ENCODE measurements at places on chromosomes 16 and 17.

DNA sequence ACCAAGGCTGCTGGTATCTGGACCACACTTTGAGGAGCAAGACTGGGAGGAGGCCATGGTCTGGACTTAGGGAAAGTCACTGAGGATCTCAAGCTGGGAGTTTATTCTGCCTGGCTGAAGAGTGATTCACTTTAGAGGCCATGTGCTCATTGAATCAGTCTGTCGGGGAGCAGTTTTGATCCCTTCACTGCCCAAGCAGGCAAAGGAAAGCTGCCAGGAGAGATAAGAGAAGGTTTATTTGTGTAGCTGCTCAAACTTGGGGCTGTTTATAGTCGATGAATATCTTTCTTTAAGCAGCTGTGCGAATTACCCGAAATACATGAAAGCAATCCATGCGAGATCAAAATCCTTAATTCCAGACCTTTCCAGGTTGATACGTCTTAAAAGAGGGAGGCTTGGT is 544.4 kb upstream of the EEF2KMT start:
- DNase-seq: no peak

- DNase-seq: no peak
Observed at GRCh38 chr16:26668026-26668425, 398.7 kb upstream of the C16orf82 start.

- no peak for DNase-seq
Observed at GRCh38 chr17:40072735-40073346, 10.1 kb downstream of the THRA start.

DNA sequence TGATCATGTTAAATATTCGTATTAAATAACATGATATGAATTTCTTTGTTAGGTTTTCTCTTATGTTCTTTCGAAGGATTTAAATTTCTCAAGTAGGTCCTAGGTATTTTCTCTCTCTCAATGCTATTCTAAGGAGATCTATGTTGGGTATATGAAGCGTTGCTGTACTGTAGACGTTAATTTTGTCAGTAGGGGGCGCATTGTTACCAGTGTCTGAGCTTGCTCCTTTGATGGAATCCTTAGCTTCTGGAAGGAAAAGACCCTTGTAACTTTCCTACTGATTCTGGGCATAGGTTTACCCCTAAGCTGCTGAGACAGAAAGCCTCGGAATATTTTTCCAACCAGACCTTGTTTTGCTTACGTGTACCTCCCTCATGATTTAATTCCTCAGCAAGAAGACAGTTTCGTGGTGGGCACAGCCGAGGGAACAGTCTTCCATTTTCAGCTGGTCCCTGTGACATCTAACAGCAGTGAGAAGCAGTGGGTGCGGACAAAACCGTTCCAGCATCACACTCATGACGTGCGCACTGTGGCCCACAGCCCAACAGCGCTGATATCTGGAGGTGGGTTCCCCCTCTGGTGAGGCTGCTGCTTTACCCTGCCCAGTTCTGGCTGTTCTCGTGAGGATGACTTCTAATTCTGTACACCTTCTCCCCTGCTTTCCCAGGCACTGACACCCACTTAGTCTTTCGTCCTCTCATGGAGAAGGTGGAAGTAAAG is 17.9 kb downstream of the UTP4 start:
- peak; percentile 74 for DNase-seq

- no peak for DNase-seq
Observed at GRCh38 chr17:7146115-7146514, 31.5 kb upstream of the ASGR2 start.

GRCh38 chr16:84419730-84420129 is 51.4 kb downstream of the ATP2C2 start:
- DNase-seq: no peak

DNA sequence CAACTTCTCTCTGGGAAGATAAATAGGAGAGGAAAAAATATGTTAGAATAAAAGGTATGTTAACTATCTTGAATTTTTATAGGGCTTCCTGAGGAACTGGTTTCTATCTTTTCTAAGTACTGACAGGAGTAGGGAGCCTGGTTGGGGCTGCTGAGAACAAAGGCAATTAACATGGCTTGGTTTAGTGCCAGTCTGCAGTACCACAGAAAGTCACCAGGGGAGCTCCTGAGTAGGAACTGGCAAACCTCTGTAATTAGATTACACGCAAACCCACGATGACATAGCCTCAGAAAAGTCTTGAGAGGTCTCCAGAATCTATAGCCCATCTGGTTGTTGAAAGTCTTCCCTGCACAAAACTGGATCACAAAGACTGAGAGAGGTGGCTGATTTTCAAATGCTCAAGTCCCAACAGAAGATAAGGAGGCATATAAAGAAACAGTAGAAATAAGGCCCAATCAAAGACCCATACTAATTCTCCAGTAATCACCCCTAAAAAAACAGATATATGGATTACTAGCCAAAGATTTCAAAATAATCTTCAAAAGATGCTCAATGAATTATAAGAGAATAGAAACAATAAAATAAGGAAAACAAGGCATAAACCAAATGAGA is 11.7 kb upstream of the CNTNAP4 start:
- no peak for DNase-seq

- DNase-seq: no peak
Observed at GRCh38 chr16:11437069-11437468, 91.8 kb downstream of the RMI2 start.

GRCh38 chr17:79572136-79572925 is 38.5 kb downstream of the RBFOX3 start:
- no peak for DNase-seq

- DNase-seq: no peak
Observed at GRCh38 chr17:67546578-67547527, 169.8 kb downstream of the PITPNC1 start.

DNA sequence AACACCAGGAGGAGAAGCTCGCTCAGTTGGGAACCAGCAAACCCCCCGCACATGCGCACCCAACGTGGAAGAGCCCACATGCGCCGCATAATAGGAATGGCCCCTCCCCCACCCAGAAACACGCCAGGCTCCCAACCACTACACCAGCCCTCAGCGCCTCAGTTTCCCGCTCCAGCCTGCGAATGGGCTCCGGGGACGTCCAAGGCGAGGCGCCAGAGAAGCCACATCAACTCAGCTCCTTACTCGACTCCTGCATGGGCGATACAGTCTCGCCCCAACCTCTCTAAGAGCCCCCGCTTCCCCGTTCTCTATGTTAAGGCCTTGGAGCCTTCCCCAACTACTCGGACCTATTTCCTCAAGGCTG is 504 bp downstream of the SRSF1 start:
- peak; percentile 65 for DNase-seq

GRCh38 chr16:87239545-87239944 is 77.6 kb downstream of the C16orf95 start:
- DNase-seq: no peak

- DNase-seq: no peak
Observed at GRCh38 chr17:7107795-7108559, 6.6 kb downstream of the ASGR2 start.

DNA sequence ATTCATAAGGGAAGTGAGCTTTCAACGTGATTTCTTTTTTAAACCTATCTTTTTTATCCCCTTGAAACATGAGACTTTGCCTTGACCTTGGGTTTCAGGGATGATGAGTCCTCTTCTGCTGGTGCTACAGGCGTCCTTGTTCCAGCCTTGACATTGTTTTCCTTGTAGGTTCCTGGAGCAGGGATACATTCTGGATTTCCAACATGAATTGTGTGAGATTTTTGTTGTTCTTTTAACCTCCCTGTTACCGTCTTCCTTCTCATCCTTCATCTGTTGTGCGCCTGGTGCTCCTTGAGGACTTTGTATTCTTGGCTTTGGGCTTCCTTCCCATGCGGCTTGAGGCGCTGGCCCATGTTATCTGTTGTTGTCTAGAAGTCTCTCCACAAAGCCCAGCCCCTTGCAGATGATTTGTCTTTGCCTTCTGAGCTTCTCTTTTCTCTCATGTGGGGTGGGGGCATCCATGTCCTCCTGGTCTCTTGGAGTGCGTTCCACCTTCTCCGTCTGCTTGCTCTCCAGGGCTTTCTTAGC is 283.6 kb downstream of the SNX29 start:
- DNase-seq: no peak

- DNase-seq: no peak
Observed at GRCh38 chr17:50853781-50854180, 12.4 kb downstream of the TOB1 start.

- no peak for DNase-seq
Observed at GRCh38 chr17:29358416-29358815, 31.7 kb upstream of the TAOK1 start.

DNA sequence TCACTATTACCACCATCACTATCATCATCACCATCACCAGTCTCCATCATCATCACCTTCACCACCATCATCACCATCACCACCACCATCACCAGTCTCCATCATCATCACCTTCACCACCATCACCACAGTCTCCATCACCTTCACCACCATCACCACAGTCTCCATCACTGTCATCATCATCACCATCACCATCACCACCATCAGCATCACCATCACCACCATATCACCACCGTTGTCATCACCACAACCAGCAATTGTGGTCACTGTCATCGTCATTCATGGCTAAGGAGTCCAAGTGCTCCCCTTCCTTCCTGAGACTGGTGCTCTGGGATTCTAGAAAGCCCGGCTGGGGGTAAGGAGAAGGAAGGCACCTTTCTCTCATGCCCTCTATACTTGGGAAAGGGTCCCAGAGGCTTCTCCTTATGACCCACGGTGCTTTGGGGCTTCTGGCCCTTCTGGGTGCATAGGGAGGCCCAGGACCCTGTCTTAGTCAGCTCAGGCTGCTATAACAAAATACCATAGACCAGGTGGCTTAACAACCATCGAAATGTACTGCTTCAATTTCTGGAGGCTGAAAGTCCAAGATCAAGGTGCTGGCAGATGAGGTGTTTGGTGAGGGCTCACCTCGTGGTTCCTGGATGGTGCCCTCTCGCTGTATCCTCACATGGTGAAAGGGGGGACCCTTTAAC is 93.4 kb upstream of the GSE1 start:
- DNase-seq: no peak

DNA sequence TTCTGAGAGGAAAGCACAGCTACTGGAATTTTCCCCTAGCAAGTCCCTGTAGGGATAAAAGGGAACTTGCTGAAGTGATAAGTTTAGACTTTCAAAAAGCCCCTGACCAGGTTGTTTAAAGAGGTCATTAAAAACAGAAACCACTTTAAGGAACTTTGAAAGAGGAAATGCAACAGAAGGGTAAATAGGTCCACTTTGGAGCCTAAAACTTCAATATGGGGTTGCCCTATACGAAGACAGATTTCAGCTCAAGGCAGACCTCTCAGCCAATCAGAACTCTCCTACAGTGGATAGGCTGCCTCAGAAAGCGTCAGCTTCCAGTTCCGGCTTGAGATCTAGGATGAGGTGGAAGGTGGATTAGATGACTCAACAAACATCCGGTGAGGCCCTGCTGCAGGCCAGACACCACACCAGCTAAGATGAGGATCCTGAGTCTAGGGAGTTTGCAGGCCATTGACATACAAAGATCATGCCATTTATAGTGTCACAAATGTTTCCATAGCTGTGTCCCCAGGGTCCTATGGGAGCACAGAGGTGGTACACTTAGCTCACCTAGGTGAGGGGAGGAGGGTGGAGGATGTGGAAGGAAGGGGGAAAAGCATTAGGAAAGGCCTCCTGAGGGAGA is 7.9 kb upstream of the MFSD6L start:
- no peak for DNase-seq

- DNase-seq: no peak
Observed at GRCh38 chr17:15945527-15946191, 729 bp downstream of the ADORA2B start.

GRCh38 chr17:31744511-31744951 is 114.5 kb downstream of the COPRS start:
- DNase-seq: peak; percentile 47

DNA sequence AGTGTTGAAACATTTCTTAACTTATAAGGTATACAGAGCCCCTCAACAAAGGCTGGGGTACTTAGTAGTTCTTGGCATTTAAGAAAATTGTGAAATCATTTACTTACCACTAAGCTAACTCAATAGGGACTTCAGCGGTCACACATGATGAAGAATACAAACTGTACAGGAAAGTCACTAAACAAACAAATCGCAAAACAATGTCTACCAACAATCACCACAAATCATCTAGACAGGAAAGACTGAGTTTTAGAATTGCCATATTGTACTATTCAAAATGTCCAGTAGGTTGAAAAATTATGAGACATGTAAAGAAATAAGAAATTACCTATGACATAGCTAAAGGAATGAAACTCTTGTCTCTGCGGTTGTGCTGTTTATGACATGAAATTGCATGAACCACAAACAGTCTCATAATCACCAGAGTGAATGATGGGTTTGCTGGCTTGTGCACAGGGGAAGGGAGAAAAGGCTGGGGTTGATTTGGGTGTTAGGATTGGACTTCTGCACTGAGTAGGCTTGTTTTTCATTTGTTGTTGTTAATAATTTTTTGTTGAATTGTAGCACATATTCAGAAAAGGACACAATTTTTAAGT is 441.1 kb upstream of the MON1B start:
- DNase-seq: no peak

- DNase-seq: no peak
Observed at GRCh38 chr17:43745541-43745940, 13.1 kb downstream of the SOST start.

GRCh38 chr17:10114931-10115535 is 83.4 kb downstream of the GAS7 start:
- no peak for DNase-seq

DNA sequence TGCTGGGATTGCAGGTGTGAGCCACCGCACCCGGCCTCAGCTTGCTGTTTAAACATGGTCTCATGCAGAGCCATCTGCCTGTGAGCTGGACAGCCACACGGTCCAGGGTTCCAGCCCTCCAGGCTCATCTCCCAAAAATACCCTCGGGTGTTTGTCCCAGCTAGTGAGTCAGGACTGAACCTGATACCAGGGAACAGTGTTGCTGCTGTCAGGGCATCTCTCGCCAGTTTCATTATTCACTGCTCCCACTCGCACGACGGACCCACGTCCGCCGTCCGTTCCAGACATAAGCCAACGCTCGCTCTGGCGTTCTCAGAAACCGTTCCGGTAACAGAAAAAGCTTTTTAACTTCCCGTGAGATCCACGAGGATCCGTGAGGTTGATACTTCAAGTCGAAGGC is 77.6 kb downstream of the NXN start:
- no peak for DNase-seq

DNA sequence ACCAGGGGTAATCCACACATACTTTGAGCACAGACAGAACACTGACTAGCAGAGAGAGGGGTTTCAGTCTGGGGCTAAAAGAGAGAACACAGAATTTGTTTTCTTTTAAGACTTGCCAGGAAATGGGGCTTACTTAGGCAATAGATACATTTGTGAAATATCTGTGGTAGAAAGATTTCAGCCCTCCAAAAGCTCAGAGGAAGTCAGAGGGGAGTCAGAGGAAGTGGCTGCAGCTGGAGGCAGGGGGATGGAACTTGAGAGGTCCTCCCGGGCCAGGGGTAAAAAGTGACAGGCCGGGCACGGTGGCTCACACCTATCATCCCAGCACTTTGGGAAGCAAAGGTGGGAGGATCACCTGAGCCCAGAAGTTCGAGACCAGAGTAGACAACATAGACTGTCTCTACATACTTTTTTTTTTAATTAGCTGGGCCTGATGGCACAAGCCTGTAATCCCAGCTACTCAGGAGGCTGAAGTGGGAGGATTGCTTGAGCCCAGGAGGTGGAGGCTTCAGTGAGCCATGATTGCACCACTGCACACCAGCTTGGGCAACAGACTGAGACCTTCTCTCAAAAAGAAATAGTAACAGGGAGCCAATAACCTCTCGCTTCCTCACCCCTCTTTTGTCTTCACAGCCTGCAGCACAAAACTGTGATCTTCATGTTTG is 49.9 kb downstream of the NLRC5 start:
- no peak for DNase-seq

- no peak for DNase-seq
Observed at GRCh38 chr17:77420804-77421629, 280.2 kb downstream of the SEC14L1 start.

GRCh38 chr17:70808596-70808995 is 639.3 kb downstream of the KCNJ2 start:
- DNase-seq: no peak

- DNase-seq: no peak
Observed at GRCh38 chr17:21085707-21086106, 41.1 kb upstream of the DHRS7B start.

Data from left renal pelvis (tissue), 4 donors.